Activated CD4-positive, alpha-beta memory T cell treated with anti-CD3 and anti-CD28 coated beads for 36 hours (primary cell): ENCODE measurements at places on chromosomes 4 and X. TPM values are rescaled to one million over a fixed set of nuclear protein-coding genes. Genes with fewer than 3 reads are reported as not detected.

The HSFX3 gene
- total RNA-seq, result not detected

DNA sequence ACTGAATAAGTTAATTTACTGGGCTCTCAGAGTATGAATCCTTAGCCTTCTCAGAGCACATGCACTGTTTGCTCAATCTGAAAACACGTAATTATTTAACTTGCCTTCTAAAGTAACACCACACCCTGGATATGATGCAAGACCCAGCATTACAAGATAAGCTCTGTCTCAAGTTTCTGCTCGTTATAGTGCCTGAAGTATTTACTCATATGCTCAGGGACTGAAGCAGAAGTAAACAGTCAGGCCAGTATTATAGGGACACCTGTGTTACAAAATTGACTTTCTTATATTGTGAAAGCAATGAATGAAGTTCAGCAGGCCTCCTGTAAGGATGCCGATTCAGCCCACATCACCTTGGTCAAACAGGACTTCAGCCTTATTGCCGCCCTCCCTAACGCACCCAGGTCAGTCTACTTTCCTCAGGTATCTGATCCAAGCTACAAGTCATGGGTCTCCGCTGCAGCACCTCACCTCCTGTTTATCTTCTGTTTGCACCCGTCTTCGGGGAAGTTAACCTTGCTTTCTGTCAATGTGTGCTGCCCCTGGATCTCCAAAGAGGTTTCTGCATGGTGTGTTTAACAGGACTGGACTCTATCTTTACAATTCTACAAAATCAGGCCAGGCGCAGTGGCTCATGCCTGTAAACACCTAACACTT lies 42.8 kb upstream of the KLF3 start:
- H3K27me3 ChIP-seq, result no peaks in the 10 kb centered on the region
- H3K4me3 ChIP-seq, result no peak overlapping the region
- H3K36me3 ChIP-seq, result no peaks in the 10 kb centered on the region

DNA sequence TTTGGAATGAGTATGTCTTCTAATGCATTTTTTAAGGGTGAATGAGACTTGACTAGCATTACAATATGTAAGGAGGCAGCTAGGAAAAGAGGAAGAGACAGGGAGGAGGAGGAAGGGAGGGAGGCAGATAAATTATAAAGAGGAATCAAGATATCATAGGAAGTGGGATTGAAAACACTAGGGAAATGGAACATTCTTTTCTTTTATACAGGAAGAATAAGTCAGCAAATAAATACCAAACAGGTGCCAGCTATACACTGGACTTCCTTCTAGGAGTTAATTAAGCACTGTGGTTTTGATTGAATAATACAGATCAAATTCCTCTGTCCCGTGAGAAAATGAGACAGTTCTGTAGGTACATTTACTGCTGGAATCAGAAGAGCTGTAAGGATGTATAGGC lies 78.6 kb downstream of the PACRGL start:
- DNase-seq, result no peak
- no peaks in the 10 kb centered on the region for H3K27me3 ChIP-seq
- H3K4me1 ChIP-seq, result no peaks in the 10 kb centered on the region
- H3K4me3 ChIP-seq, result no peak overlapping the region
- no peak overlapping the region for H3K27ac ChIP-seq

DNA sequence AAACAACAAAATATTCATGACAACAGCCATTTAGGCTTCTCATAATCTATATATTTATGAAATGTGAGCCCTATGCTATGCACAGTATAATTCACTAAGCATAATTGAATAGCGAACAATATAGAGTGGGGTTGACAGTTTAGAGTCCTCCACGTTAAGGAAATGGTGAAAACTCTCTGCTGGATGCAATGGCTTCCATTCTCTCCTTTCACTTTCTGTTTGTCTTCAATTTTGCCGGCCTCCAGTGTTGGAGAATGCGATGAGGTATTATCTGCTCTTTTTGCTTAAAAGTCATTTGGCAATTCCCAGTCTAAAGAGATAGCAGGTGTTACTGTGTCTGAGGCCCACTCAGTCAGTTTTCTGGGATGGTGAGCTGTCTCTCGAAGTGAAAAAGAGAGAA lies 52.1 kb downstream of the NPY5R start:
- no peaks in the 10 kb centered on the region for H3K4me1 ChIP-seq
- no peak for DNase-seq
- H3K27ac ChIP-seq, result no peak overlapping the region

The ITGB1BP2 gene
- 5.6 TPM for total RNA-seq

The USP27X gene
- total RNA-seq, result 2.0 TPM

DNA sequence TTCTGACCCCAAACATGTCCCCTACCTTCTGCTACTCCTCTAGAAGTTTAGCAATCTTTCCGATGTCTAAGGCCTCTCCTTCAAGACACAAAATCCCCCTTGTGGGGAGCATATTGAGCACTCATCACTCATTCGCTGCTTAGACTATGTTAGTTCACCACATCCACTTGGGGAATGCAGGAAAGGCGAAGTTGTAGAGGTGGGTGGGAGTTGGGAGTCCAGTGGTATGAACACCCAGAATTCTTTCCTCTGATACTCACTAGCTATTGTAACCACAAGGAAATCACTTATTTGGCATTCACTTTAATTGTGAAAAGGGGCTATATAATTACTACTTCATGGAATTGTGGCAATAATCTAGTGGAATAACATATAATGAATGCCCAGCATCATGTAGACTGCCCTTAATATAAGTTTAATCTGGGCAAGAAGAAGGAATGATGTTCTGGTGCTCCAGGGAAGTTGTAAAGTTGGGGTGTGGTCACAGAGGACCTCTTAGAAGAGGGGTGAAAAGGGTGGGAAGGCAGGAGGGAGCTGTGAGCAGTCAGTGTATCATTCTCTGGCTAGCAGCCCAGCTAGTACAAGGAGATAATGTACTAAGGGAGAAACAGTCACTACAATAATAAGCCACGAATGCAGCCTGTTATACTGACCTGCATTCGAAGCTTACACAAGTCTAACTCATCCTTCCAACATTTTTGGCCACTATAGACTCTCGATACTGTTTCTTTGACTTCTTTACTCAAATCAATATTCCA lies 468.2 kb upstream of the DIPK2B start:
- no peak overlapping the region for H3K4me3 ChIP-seq
- H3K36me3 ChIP-seq, result no peaks in the 10 kb centered on the region
- DNase-seq, result no peak
- H3K4me1 ChIP-seq, result no peaks in the 10 kb centered on the region

The SERTM2 gene
- not detected for total RNA-seq

GRCh38 chr4:172895699-172896098 lies 272.9 kb upstream of the GALNT7 start:
- DNase-seq, result no peak
- no peaks in the 10 kb centered on the region for H3K36me3 ChIP-seq
- H3K4me3 ChIP-seq, result no peak overlapping the region
- H3K27ac ChIP-seq, result no peak overlapping the region

- peaks cover 4% of the 10 kb centered on the region for H3K4me1 ChIP-seq
- peaks cover 9% of the 10 kb centered on the region for H3K27me3 ChIP-seq
- no peaks in the 10 kb centered on the region for H3K36me3 ChIP-seq
- peak; percentile 56 for DNase-seq
- peak overlapping the region; percentile 76 for H3K4me3 ChIP-seq
Observed at GRCh38 chr4:185470501-185471195, 885 bp downstream of the CCDC110 start.

DNA sequence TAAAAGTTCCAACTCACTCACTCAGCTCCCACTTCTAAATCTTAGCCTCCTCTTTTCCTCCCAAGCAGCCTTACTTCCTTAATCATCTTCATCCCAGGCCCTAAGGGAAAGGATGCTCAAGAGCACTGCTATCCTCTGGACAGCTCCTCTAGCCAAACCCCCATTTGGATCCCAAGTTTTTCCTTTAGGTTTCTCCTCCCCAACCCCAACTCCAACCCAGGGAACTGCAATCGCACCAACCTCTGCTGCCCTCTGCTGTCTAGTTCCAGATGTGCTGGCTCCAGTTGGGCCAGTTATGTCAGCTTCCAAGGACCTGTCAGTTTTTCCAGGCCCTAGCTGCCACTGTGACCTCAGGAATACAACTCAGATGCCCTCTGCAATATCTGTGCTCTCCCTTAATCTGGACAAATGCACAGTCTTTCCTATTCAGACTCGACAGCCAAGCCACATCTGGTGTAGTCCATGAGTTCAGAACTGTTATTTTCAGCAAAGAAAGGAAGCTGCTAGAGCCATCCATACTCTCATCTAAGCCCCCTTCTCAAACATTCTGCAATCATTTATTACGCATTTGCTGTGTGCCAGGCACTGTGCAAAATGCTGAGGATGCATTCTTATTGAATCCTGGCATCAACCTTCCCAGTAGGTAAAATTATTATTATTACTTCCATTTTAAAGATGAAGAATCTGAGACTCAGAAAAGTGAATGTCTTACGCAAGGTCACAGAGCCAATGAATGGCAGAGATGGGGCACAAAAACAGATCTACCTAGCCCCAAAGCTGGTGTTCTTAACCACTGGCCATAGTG lies 12.3 kb upstream of the XPNPEP2 start:
- peaks cover 31% of the 10 kb centered on the region for H3K4me1 ChIP-seq
- no peaks in the 10 kb centered on the region for H3K36me3 ChIP-seq
- H3K27ac ChIP-seq, result no peak overlapping the region
- no peaks in the 10 kb centered on the region for H3K27me3 ChIP-seq

DNA sequence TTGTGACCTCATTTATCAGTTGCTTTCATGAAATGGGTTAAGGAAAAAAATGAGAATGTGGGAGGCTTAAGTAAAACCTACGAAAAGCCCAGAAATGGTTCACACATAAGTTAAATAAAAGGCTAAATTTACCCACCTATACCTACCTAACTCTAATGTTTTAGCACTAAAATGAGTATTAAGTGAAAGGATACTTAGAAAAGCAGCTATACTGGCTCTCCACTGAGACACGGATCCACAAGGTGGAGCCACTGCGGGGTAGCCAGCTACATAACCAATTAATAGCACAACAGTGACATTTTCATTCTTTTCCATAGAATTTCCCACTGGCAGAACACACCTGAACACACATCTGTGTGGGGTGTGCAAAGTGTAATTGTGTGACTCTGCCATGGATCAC lies 101.9 kb downstream of the MAML3 start:
- no peak overlapping the region for H3K27ac ChIP-seq
- no peaks in the 10 kb centered on the region for H3K36me3 ChIP-seq
- peak; percentile 43 for DNase-seq
- peaks cover 24% of the 10 kb centered on the region for H3K4me1 ChIP-seq
- peaks cover 42% of the 10 kb centered on the region for H3K27me3 ChIP-seq
- no peak overlapping the region for H3K4me3 ChIP-seq

The AMTN gene
- total RNA-seq, result not detected

The TLR3 gene
- not detected for total RNA-seq

DNA sequence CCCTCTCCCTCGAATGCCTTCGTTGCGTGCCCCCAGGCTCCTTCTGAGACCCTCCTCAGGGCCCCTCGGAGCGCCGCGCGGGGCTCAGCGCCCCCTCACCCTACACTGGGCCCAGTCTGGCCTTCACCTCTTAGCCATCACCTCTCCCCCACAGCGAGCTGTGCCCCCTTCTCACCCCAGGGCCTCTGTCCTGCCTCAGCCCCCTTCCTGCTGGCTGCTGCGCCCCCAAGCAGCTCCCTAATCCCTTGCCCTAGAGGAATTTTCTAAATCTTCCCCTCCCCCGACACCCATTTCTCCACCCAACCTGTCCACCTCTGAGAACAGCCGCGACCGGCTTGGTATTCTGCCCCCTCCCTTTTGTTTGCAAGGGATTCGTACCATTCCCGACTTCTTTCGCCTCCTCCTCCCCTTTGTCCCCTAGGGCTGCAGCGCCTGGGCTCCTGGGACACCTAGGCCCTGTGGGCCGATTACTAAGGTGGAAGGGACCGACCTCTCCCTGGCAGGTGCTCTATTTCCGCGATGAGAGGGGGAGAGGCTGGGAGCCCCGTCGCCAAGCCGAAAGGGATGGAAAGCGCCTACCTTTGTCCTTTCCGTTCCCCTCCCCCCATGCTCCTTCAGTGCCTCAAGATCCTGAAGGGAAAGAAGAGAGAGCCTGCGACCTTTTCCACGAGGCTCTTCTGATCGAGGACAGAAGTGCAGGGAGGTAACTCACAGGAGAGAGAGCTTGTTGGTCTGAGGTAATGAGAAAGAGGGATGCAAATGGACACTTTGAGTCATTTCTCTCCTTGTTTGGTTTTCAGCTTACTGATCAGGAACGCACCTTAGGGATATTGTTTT lies 10.9 kb downstream of the DLG3 start:
- H3K27ac ChIP-seq, result peak overlapping the region; percentile 83
- H3K36me3 ChIP-seq, result peaks cover 4% of the 10 kb centered on the region
- H3K27me3 ChIP-seq, result no peaks in the 10 kb centered on the region
- H3K4me1 ChIP-seq, result peaks cover 30% of the 10 kb centered on the region
- H3K4me3 ChIP-seq, result peak overlapping the region; percentile 76
- peak; percentile 13 for DNase-seq

The ESX1 gene
- not detected for total RNA-seq

GRCh38 chrX:102345916-102346315 lies 93.9 kb downstream of the NXF2B start:
- H3K4me3 ChIP-seq, result no peak overlapping the region
- H3K4me1 ChIP-seq, result no peaks in the 10 kb centered on the region
- no peaks in the 10 kb centered on the region for H3K36me3 ChIP-seq
- H3K27ac ChIP-seq, result no peak overlapping the region
- peak; percentile 66 for DNase-seq

DNA sequence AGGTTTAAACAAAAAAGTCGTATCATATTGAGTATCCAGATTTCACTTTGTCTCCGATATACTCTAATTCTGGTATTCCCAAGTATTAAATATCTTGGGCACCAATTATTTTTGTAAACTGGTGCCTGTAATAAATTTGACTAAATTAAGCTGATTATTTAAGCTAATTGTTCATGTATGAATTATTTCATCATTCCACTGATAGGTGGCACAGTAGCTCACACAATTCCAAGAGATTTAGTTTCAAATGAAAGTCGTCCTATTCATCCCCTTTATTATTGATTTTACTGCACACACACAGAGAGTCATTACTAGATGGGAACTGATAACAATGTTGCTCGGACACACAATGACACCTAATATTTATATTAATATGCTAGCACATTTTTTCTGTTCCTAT lies 432.4 kb downstream of the DMD start:
- no peaks in the 10 kb centered on the region for H3K36me3 ChIP-seq
- no peaks in the 10 kb centered on the region for H3K27me3 ChIP-seq
- H3K4me1 ChIP-seq, result no peaks in the 10 kb centered on the region
- H3K27ac ChIP-seq, result no peak overlapping the region

The DCUN1D4 gene
- 23.5 TPM for total RNA-seq

- no peaks in the 10 kb centered on the region for H3K27me3 ChIP-seq
- no peak for DNase-seq
- H3K4me3 ChIP-seq, result no peak overlapping the region
- no peaks in the 10 kb centered on the region for H3K4me1 ChIP-seq
Observed at GRCh38 chr4:166724369-166724768, 509.9 kb downstream of the SPOCK3 start.

- H3K4me1 ChIP-seq, result no peaks in the 10 kb centered on the region
- H3K36me3 ChIP-seq, result no peaks in the 10 kb centered on the region
- DNase-seq, result peak; percentile 47
- H3K27ac ChIP-seq, result no peak overlapping the region
- H3K4me3 ChIP-seq, result no peak overlapping the region
Observed at GRCh38 chr4:47662975-47663374, 174.9 kb downstream of the CORIN start.

DNA sequence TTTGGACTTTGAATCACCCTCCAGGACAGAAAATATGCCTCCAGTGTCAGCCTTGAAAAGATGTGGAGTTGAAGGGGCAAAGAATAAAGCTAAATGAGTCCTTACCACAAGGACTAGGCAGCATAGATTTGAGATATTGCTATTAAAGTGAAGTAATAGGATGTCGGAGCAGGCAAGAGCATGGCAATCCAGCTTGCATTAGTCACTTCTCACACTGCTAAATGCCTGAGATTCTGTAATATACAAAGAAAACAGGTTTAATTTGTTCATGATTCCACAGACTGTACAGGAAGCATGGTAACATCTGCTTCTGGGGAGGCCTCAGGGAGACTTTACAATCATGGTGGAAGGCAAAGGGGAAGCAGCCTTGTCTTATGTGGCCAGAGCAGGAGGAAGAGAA lies 109.8 kb upstream of the PCDH7 start:
- H3K27ac ChIP-seq, result no peak overlapping the region
- H3K4me1 ChIP-seq, result no peaks in the 10 kb centered on the region
- no peak for DNase-seq
- H3K27me3 ChIP-seq, result no peaks in the 10 kb centered on the region
- H3K4me3 ChIP-seq, result no peak overlapping the region
